ENCODE measurements at places on chromosomes 5 and 9.

DNA sequence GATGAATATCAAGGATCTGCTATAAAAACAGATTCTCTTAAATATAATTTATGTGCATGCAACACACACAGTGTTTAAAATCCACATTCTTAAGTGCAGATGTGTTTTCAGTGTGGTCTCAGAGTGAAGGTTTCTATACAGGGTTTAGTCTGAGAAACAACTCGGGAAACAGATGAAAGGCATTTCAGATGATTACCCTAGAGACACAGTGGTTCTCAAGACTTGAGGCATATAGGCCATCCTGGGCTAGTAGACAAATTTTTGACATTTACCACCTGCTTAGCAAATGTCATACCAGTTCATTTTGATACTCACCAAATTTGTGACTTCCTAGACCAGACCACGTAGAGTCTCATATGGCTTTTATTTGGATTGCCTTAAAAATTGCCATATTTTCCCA is 216.5 kb downstream of the ARL15 start:
- no peak for DNase-seq

GRCh38 chr5:982377-983237 is 26.0 kb upstream of the NKD2 start:
- no peak for DNase-seq

GRCh38 chr9:79431019-79431679 is 140.6 kb upstream of the TLE4 start:
- no peak for DNase-seq

DNA sequence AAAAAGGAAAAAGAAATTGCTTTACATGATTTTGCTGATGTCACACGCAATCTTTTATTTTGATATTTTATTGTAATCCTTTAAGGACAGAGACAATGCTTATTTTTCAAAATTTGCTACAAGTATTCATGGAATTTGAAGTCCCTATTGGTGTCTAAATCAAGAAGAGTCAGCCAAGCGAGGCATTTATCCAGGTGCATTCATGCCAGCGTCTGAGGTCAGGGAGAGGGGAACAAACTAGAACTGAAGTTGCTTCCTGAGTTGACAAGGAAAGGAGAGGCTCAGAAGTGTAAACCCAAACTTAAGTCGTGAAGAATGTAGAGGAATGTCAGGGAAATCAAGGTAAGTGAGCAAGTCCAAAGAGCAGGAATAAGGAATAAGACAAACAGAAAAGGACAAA is 83.0 kb upstream of the GNAQ start:
- DNase-seq, result no peak

DNA sequence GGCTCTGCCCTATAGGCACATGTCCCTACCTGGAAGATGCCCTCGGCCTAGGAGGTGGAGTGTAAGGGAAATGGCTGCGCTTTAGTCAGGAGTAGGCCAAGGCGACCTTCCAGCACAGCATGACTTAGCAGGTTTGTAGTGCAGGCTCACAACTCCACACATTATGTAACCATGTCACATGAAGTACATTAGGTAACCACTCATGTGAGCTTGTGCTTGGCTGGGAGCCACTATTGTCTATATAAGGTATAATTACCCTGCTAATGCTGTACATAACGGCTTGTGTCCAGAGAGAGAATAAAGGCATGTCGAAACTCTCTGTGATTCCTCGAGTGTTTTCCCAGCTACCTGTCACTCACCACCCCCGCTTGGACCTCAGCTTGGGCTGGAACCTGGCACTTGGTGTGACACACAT is 74.9 kb downstream of the CAMK4 start:
- no peak for DNase-seq

Measured in astrocyte of the hippocampus (primary cell).